ENCODE measurements at places on chromosomes 5 and 9.

- DNase-seq: no peak
Observed at GRCh38 chr5:149143470-149143869, 2.2 kb downstream of the ABLIM3 start.

GRCh38 chr5:142441616-142442015 lies 116.8 kb upstream of the SPRY4 start:
- DNase-seq: no peak

- peak; percentile 91 for DNase-seq
Observed at GRCh38 chr9:86126998-86127972, 27.9 kb upstream of the GOLM1 start.

GRCh38 chr9:107807183-107807582 lies 317.6 kb upstream of the KLF4 start:
- peak; percentile 68 for DNase-seq

DNA sequence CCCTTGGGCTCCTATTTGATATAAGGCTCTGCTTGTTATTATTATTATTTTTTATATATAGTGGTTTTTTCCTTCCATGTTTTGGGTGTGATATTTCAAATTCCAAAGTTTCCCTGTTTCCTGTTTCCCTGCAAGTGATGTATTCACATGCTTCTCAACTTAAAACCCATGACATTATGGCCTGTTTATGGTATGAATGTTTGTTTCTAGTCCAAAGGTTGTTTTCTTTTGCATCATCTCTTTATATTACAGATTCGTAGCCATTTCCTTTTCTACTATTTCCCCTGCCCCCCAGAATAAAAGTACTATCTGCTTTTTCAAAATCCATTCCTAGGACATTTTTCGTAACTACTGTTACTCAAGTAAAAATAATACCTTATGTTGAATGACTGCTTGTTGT lies 7.5 kb downstream of the SEMA6A start:
- no peak for DNase-seq

DNA sequence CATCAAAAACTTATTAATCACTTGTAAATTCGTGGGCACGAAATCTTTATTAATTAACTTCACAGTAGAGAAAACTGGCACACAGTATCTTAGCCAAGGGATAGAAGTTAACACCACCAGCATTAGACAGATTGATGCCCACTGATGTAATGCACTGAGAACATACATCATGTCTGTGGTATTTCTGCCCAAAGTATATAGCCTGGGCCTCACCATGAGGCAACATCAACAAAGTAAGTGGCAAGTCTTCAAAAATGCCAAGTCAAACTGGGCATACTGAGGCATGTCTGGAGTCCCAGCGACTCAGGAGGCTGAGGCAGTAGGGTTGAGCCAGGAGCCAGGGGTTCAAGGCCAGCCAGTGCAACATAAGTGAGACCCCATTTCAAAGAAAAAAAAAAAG lies 79.5 kb downstream of the GLIS3 start:
- no peak for DNase-seq

- no peak for DNase-seq
Observed at GRCh38 chr9:127183814-127184582, 61.6 kb upstream of the ANGPTL2 start.

DNA sequence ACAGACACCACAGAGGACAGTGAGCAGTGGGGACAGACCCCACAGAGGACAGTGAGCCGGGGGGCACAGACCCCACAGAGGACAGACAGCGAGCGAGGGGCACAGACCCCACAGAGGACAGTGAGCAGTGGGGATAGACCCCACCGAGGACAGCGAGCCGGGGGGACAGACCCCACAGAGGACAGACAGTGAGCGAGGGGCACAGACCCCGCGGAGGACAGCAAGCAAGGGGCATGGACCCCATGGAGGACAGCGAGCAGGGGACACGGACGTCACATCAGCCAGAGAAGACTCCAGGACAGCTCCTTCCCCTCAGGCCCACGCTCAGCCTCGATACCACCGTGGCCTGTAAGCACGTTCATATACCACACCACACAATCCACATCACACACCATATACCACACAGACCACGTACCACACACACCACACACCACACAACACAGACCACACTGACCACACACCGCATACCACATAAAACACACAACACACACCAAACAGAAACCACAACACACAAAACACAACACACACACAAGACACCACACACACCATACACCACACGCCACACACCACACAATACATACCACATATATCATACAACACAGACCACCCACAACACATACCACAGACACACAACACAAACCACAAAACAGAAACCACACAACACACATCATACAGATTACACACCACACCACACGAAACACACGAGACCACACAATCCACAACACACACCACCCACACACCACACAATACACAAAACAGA lies 5.2 kb upstream of the ZDHHC11 start:
- no peak for DNase-seq

GRCh38 chr5:19044311-19044710 lies 943.7 kb downstream of the CDH18 start:
- no peak for DNase-seq

DNA sequence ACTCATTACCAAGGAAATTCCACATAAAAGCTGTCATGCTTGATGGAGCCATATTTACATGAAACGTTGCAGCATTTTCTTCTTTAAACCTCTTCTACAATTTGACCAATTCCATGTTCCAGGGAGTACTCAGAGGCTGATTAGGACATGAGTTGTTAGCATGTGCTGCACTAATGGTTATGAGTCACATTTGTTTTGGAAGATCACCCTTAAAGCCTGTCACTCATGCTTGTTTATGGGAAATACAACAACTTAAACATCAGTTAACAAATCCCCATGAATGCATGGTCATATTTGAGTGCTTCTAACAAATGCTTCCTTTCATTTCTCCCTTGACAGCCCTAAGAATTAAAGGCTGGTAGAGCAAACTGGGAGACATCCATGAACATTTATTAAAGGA lies 156.1 kb downstream of the GHR start:
- DNase-seq: peak; percentile 24

- DNase-seq: no peak
Observed at GRCh38 chr5:158861366-158861765, 238.3 kb downstream of the EBF1 start.

- no peak for DNase-seq
Observed at GRCh38 chr5:78129597-78129996, 164.9 kb downstream of the AP3B1 start.

GRCh38 chr5:124000538-124000937 lies 488.6 kb downstream of the CSNK1G3 start:
- no peak for DNase-seq

DNA sequence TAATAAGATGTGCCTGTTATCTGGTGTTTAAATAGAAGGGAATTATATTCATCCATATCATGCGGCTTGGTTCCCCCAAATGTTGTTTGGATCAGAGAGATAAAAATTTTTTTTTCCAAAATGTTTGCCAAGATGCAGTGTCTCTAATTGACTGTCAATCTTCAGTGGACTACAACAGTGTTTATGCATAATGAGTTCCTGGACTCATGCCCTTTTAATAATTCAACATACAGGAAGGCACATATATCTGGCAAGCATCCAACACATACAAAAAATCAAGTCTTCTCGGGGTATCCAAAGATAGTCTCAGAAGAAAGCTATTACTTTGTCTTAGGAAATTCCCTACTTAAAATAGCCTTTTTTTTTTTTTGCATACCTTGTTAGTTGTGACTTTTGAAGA lies 1534.7 kb downstream of the EFNA5 start:
- no peak for DNase-seq

GRCh38 chr5:156735477-156735876 lies 114.6 kb upstream of the PPP1R2B start:
- DNase-seq: no peak

GRCh38 chr9:85158512-85158911 lies 489.0 kb downstream of the NTRK2 start:
- DNase-seq: no peak

GRCh38 chr5:149048811-149049210 lies 14.1 kb downstream of the SH3TC2 start:
- DNase-seq: no peak

- DNase-seq: no peak
Observed at GRCh38 chr9:32703635-32704034, 68.2 kb upstream of the TAF1L start.

GRCh38 chr9:4939118-4939561 lies 45.9 kb upstream of the JAK2 start:
- no peak for DNase-seq

DNA sequence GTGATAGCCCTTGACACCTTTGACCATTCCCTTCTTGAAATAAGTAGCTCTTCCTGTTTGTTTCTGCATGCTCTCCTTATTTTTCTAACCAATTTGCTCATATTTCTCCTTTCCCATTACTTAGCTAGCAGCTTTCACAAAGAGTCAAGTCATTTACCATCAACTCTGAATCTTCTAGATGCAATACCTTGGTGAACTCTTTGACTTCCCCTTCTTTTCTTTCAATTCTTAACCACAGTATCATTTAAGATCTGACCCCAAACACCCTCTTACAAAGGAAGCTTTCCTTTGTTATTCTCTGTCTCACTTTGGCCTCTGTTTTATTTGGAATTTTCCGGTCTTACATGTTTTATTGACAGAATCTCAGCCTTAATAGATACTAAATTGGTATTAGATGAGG lies 14.0 kb downstream of the NFX1 start:
- no peak for DNase-seq

DNA sequence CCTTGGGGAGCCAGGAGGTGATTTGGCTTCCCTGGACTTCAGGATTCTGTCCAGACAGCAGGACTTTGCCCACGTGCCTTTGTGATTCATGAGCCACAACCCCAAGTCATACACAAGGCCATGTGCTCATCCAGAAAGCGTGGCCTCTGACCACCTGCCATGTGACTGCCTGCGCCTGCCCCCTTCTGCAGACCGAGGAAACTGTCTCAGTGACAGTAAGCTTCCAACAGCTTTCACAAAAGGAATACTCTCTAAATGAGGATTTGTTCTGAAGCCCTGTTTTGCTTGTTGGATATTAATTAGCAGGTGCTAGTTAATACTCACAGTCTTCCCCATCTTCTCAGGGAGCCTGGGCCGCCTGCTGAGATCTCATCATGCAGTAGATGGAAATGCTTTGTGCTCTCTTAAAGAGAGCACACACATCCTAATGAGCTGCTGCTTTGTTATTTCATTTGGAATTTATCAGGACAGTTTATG lies 36.9 kb upstream of the ANGPTL2 start:
- DNase-seq: peak; percentile 51

- DNase-seq: no peak
Observed at GRCh38 chr9:88950341-88951154, 40.7 kb upstream of the S1PR3 start.

DNA sequence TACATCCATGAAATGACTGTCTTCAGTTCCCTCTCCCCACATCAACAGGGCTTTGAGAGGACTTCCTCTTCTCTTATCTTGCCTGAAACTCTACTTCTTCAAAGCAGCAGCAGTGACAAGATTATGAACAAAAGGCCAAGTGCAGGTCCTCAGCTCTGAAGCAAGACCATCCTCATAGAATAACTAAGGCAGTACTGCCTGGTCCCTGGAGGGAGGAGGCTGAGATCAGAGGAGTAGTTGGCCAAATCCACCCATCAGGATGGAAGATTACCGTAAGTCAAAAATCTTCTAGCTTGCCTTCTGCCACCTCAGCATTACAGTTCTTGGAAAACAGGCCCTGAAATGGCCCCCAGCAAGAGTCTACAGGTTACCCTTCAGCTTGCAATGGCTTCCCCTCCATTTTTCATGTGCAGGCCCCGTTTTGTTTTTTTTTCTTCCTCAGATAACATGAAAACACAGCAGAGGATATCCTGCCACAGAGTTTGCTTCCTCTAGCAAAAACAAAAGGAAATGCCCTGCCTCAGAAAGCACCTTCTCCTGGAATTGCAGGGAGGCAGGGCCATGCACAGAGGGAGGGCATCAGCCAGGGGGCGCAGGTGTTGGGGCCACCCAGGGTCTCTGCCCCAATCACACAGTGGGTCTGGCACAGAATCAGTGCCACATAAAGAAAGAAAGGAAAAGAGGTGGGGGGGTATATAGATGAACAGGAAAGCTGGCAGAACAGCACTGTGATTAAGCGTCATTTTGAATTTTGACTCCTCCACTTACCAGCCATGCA lies 40.0 kb downstream of the KLHL3 start:
- DNase-seq: no peak

DNA sequence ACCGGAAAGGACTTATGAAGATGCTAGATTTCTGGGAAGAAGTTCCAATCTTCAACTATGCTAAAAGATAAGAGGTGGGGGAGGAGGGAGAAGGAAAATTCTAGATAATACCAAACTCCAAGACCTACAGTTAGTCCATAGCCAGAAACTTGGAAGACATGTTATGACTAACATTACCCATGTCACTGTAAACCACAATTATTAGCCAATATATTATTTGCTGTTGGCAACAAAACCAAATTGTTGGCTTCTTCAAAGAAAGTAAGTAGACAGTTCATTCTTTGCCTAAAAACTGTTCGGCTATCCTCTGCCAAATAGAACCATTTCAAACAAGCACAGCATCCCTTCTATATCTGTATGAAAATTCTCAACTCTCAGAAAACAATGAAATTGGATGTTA lies 25.1 kb downstream of the PRLR start:
- no peak for DNase-seq

DNA sequence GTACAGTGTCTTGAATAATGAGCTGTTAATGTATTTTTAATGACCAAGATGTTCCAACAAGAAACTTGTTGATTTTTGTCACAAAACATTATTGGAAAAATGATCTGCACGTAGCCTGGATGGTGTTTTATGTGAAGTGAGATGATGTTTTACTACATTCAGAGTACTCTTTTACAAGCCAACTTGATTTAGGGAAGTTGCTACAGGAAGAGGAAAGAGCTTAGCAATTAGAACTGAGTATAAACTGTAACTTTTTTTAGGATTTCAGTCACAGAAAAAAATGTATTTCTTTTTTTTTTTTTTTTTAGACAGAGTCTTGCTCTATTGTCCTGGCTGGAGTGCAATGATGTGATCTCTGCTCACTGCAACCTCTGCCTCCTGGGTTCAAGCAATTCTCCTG lies 113.6 kb upstream of the ADRA1B start:
- DNase-seq: no peak

DNA sequence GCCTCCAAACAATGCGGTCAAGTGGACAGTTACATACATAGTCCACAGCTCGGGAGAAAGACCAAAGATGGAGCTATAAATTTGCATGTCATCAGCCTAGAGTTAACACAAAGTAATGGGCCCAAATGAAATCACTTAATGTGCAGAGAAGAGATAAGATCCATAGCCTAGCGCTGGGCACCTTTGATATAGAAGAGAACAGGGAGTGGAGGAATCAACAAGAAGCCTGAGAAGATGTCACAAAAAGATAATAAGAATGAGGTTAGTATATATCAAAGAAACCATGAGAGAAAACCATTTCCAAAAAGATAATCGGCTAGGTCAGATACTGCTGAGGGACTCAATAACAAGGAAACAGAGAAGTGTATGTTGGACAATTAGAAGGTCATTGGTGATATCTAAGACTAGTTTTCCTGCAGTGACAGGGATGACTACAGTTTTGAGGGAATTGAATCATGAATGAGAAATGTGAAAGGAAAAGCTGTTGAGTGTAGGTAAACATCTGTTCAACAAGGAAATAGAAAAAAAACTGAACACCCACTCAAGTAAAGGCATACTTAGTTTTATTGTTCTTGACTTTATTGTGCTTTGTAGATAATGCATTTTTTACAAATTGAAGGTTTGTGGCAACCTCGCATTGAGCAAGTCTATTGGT lies 68.7 kb upstream of the CDH6 start:
- no peak for DNase-seq
